ENCODE measurements at places on chromosomes 7 and 10.

GRCh38 chr7:18936265-18936664 lies 181.2 kb downstream of the TWIST1 start:
- DNase-seq, result no peak

DNA sequence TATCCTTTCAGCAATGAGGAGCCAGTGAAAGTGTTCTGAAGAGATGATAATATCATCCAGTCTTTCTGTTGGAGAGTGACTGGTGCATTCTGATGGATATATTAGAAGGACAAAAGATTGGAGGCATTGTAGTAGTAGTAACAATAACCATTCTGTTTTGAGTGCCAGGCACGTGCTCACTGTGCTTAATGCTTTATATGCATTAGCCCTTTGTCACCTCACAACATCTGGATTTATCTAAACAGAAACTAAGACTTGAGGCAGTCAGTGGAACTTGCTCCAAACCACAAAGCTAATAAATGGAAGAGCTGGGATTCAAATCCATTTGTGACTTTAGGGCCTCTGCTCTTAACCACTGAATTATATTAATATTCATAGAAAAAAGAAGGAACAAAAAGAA lies 84.5 kb upstream of the OIT3 start:
- no peak for DNase-seq

- no peak for DNase-seq
These were observed 35.3 kb downstream of the SLC16A9 start for GRCh38 chr10:59674215-59674836.

- DNase-seq, result no peak
These were observed 940 bp upstream of the PSD start for GRCh38 chr10:102419269-102420180.

GRCh38 chr10:76420725-76421124 lies 989.3 kb downstream of the LRMDA start:
- no peak for DNase-seq

- DNase-seq, result no peak
These were observed 411.2 kb upstream of the KLF6 start for GRCh38 chr10:4196183-4196582.
